AG20443 (cell line): ENCODE measurements at places on chromosomes 5 and 9.

DNA sequence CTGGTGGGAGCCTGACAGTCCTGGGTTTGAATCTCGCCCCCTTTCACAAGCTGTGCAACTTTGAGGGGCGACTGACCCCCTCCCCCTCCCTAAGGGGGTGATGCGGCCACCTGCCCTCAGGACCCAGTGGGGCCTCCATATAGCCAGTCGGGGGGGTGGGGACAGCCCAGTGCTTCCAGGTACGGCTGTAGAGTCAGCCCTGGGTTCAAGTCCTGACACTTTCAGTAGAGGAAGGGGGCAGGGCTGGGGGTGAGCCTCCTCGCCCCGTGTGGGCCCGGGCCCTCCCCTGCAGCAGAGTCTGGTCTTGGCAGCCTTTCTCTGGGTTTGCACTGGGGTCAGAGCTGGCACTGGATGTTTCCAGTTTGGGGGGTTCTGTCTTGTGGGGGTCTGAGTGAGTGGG is 216.3 kb downstream of the C9orf50 start:
- no peak for DNase-seq

GRCh38 chr5:172898218-172898842 is 60.9 kb upstream of the RPL26L1 start:
- no peak for DNase-seq

GRCh38 chr5:1322036-1322900 is 22.6 kb downstream of the CLPTM1L start:
- DNase-seq = no peak

- no peak for DNase-seq
Observed at GRCh38 chr9:130833031-130833990, 1.7 kb upstream of the ABL1 start.

DNA sequence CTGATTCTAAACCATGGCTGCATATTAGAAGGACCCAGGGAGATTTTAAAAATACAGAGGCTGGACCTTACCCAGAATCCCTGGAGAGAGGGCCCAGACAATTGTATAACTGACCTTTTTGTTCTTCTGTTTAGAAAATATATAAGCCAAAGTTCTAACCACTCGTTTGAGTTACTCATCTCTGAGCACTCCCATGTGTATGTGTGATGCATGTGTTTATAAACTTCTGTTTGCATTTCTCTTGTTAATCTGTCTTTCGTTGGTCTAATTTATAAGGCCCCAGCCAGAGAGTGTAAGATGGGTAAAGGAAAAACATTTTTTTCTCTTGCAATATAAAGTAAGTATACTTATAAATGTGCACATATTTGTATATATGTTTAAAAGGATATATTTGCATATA is 443.9 kb downstream of the ZNF608 start:
- DNase-seq = no peak

DNA sequence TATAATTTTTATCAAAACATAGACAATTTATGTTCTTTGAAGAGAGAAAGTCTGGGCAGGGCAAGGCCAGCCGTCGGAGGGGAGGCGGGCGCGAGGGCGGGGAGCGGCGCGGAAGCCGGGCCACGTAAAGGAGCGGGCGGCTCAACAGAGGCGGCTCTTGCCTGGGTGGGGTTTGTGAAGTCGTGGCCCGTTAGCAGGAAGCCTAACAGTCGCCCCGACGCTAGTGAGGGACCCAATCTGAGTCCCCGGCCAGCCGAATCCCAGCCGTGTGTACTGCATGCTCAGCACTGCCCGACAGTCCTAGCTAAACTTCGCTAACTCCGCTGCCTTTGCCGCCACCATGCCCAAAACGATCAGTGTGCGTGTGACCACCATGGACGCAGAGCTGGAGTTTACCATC is 1129.2 kb downstream of the CDH9 start:
- no peak for DNase-seq

DNA sequence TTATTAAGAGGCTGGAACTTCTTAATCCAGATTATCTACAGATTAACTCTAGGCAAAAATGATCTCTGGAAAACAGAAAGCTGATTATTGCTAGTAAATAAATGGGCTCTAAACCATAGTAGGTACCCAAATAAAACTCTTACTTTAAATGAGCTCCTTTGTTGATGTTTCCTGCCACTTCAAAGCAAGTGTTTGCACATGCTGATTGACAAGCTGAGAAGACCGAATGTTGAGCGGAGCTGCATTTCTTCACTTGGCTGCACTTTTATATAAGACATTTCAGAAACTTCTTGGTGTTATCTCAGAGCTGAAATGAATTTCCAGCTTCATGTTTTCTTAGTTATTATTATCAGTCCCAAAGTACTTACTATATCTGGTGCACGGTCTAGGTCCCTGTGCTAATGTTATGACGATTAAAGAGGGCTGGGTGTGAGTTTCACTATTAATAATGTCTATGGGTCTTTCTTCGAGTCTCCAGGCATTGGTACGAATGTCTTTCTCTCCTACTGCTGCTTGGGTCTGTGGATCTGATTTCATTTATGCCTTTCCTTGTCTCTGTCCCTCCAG is 58.6 kb upstream of the CTXN3 start:
- DNase-seq = no peak

GRCh38 chr5:151093476-151093889 is 12.6 kb upstream of the TNIP1 start:
- DNase-seq = peak; percentile 84

DNA sequence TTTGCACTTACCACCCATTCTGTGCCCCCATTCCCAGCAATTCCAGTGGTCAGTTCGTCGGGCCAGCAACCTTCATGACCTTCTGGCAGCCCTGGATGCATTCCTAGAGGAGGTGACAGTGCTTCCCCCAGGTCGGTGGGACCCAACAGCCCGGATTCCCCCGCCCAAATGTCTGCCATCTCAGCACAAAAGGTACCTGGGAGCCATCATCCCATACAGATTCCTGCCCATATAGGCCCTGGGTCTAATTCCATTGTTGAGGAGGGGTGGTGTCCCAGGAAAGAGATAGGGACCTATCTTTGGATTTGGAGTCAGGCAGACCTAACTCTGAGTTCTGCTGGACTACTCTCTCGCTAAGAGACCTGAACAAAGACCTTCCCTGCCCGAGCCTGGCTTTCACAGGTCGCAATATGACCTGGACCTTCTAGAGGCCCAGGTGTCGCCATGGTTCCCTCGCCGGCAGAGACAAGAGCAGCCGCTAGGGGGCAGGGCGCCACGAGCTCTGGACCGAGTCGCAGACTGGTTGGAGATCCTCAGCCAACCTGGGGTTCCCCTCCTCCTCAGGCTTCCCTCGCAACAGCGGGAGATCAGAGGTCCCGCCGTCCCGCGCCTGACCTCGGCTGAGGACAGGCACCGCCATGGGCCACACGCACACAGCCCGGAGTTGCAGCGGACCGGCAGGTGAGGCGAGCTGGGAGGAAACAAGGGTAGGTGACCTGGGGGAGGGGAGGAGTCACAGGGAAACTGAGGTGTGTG is 3.1 kb downstream of the SLC4A9 start:
- DNase-seq = peak; percentile 90

DNA sequence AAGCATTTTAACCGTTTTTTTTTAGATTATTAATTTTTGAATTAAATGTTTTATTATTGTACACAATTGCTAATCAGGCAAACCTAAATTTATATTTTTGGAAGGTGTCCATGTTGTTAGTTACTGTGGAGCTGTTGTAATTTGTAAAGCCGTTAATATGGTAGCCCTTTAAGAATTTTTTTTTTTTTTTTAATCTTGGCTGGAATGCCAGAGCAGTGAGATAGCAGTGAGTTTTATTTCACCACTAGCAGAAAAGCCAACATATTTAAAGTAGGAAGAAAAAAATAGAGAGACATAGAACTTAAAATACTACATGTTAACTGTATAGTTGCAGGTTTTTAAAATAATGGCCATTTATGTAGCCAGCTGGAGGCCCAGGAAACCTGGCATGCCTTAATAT is 35.3 kb upstream of the RNF20 start:
- DNase-seq = no peak

DNA sequence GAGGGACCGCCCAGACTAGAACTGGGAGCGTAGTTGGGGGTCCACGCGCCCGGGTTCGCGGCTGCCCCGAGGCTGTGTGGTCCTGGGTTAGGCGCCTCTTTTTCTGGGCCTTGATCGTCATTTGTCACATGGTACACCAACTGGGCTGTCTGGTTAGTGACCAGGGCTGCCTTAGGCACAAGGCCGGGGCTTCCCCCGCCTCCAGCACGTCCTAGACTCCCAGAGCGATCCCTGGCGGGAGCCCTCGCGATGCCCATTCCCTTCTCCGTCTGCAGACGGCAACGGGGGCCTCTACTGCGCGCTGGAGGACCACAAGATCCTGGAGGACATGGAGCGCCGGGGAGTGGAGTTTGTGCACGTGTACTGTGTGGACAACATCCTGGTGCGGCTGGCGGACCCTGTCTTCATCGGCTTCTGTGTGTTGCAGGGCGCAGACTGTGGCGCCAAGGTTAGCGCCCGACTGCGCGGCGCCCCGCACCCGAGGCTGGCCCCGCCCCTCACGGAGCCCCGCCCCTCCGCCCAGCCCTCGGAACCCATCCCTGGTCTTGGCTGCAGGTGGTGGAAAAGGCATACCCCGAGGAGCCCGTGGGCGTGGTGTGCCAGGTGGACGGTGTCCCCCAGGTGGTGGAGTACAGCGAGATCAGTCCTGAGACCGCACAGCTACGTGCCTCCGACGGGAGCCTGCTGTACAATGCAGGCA is 1.5 kb downstream of the UAP1L1 start:
- DNase-seq = no peak

- DNase-seq = no peak
Observed at GRCh38 chr9:136014147-136014923, 53.2 kb upstream of the UBAC1 start.

DNA sequence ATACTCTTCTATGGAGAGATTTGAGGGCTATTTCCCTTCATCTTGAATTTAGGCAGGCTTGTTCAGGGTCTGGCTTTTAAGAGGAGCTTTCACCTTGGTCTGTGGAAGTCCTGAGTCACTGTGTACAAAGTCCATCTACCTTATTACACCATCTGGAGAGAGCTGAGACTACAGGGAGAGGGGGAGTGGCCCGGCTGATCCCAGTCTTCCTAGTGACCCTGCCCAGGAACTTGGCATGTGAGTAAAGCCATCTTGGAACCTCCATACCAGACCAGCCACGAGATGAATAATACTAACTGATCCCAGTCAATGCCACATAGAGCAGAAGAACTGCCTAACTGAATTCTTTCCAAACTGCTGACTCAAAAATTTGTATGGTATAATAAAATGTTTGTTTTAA is 8.4 kb upstream of the IL6ST start:
- DNase-seq = peak; percentile 71

DNA sequence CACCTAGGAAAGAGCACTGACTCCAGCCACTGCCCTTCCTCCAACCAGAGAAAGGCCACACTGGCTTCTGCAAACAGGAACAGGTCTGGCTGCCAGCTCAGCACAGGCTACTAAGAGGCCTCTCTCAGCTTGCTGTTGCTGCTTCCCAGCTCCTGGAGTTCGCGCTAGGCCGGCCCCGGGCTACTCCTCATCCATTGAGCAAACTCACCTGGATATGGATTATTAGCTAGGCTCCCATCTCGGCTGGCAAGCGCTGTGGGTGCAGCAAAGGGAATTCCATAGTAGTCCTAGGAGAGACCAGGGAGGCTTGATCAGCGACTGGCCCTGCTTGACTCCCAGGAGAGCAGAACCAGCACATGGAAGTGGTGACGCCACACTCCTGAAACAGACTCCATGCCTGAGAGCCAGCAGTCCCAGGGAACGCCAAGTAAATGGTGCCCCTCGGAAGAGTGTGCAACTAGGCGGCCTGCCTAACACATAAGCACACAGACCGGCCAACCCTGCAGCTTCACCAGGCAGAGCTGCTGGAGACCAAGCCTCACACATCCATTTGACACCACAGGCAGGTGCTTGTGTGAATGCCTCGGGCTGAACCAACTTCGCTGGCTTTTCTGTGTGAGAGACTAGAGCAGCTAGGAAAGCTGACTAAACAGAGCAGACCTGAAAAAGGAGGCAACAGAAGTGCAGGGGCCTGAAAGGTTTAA is 107.2 kb downstream of the UBE2R2 start:
- DNase-seq = no peak

GRCh38 chr9:72524820-72525540 is 3.6 kb downstream of the TMC1 start:
- peak; percentile 82 for DNase-seq

- DNase-seq = peak; percentile 45
Observed at GRCh38 chr9:15306068-15306756, 804 bp downstream of the TTC39B start.

DNA sequence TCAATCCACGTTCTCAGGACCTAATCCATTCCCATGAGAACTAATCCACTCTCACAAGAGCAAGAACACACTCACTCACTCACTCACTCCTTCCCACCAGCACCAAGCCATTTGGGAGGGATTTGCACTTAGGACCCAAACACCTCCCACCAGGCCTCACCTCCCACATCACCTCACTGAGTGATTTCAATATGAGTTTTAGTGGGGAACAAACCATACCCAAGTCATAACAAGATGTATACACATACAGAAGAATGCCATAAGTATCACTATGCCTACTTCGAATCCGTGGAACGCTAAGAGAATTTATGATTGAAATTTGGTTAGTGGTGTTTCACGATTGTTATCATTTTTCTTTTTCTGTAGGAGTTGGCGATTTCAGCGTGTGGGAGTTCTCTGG is 29.3 kb upstream of the CTSL start:
- DNase-seq = no peak

DNA sequence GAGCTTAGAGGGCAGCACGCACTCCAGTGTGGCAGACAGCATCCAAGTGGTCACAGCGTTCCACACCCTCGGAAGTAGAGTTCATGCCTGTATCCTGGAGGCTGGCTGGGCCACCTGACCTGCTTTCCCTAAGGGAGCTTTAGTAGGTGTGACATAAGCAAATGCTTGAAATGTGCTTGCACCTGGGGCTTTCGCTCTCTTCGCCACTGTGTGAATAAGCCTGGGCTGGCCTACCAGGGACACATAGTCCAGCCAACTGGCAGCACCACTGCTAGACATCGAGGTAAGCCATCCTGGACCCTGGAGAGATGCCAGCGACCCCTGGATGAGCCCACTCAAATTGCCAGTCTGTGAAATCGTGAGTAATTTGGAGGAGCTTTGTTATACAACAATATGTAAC is 24.9 kb upstream of the IRX4 start:
- no peak for DNase-seq

GRCh38 chr5:10583663-10584572 is 20.0 kb downstream of the ANKRD33B start:
- DNase-seq = no peak

DNA sequence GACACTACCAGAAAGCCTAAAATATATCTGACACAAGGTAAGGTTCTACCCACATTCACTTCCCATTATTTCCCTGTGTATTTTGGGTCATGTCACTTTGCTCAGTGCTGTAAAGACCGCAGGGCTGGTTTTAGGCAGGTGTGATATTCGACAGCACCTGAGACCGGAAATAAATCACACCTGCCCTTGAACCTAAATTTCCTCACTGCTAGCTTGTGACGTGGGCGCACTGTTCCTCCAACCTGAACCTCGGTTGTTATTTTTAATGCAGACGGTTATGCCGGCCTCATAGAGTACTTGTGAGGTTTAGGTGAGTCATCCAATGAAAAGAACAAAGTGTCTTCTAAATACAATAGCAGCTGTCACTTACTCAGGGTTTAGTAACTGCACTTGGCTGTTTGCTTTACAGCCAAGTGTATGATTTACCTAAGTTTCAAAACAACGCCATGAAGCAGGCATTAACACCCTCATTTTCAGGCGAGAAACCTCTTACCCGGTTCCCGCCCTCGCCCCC is 20.7 kb upstream of the ZNF782 start:
- no peak for DNase-seq

- no peak for DNase-seq
Observed at GRCh38 chr9:98708933-98709911, at the start of gene GABBR2. TSS of gene GABBR2 (minus strand) at chr9:98708935. CDS start at chr9:98708737, 198 bp downstream.
